ENCODE measurements at places on chromosomes 6 and 20.

GRCh38 chr20:1422753-1423152 lies 29.9 kb upstream of the FKBP1A start:
- DNase-seq = no peak

GRCh38 chr20:33305589-33306057 lies 22.6 kb downstream of the BPIFB1 start:
- DNase-seq = no peak

GRCh38 chr6:87588756-87589407 lies 905 bp downstream of the RARS2 start:
- DNase-seq = no peak

DNA sequence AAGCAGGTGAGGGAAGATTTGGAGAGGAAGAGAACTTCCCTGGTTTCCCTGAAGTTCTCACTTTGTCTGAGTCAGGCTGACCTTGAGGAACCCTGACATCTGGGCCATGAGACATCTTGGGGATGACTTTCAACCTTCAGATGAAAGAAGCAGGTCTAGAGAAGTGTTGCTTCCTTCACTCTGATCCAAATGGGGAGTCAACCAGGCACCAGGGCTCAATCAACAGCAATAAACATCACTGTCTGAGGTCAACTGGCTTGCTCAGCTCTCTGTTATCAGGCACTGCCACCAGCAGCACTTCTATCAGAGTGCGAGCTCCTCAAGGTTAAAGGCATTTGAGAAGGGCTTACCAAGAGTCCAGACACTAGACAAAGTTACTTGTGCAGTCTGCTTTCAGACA lies 6.3 kb downstream of the ACOT8 start:
- no peak for DNase-seq

DNA sequence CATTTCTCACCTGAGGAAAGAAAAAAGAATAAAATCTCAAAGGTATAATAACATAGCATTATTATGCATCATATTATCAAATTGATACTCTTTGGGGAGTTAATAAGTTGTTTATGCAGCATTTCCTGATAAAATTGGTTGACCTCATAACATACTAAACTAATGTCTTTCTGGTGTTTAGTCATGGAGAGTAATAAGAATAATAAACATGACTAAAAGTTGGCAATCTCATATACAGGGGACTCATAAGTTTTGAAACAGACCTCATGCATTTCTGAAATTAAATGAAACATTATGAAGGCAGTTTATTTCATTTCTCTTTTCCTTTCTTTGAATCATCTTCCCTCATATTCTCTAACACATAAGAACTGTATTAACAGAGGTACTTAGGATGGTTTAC lies 60.5 kb upstream of the PRDM1 start:
- no peak for DNase-seq

DNA sequence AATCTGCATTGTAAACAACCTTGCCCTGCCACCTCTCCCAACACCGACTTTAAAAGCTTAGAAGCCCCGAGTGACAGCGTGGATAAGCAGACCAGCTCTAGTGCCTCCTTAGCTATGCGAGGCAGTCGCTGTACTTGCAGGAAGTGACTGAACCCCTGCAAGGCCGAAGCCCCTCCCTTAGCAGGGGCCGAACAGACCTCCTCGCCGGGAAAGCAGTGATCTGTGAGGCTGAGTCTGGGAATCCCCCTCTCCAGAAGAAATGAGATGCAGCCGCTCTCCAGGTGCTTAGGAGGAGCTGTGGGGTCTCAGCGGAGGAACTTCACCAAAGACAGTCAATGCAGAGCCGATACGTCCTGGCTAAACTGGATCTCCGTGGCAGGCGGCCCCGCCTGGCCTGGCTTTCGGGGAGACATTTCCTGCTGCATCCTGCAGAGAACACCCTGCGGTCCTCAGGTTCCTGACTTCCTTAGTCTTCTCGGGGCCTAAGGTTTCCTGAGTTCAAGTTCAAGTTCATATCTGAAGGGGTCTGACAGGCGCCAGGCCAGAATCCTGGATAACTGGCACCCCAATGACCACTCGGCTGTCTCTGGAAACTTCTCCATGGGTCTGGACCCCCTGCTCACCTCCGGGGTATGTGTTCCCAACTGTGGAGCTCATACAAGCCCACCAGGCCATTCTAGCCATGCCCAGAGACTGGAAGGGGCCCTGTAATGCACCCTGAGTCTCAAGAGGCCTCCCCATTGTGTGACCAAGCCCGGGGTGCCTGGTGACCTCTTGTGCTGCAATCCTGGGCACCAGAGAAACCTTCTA lies 20.4 kb upstream of the FRMD1 start:
- no peak for DNase-seq

DNA sequence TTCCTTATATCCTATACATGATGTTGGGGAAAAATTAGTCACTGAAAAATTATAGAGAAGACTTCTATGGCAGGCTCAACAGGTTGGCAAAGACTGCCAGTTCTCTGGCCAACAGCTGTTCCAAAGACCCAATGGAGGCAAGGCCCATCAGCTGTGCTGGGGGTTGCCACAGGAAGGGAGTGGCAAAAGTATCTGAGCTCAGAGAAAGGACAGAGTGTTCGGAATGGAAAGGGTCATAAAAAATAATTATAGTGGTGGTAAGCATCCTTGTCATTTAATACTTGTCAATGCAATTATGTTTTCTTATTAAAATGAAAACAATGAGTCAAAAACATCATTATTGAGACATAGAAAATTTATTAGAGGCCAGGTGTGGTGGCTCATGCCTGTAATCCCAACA lies 36.1 kb downstream of the FASTKD5 start:
- DNase-seq = no peak

DNA sequence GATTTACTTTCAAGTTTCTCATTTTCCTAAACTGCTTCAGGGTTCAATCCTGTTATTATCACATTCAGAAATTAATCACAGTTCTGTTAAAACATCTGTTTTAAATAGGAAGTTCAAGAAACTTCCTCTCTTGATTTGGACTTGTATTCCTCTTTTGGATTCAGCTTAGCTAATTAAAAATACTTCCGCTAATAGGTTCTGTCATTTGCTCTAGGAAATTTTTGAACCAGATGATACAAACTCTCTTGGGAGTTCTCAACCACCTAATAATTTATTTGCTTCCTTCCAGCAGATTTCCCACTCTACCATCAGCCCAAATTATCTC lies 15.9 kb upstream of the TMEM30A start:
- no peak for DNase-seq

- DNase-seq = no peak
Observed at GRCh38 chr20:63215101-63216040, 560 bp downstream of the YTHDF1 start.

- DNase-seq = no peak
Observed at GRCh38 chr6:108407904-108408827, 113.3 kb downstream of the AFG1L start.

DNA sequence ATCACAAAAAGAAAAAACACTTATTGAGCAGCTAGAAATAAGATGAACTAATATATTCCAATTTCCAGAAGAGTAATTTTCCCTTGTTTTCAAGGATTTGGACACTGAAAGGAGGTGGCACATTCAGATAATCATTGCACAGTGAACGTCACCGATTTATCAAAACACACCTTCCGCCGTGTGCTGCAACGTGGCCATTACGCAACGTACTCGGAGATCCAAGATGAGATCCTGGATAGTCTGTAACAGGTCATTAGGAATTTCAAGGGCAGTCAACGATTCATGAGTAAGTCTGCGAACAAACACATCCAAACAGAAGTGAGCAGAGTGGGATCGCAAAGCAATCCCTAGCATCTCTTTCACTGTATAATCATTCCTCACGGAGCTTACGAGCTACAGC lies 93.0 kb downstream of the HUS1B start:
- no peak for DNase-seq

- DNase-seq = no peak
Observed at GRCh38 chr20:60693496-60694133, 558.4 kb upstream of the CDH4 start.

GRCh38 chr20:15596220-15596890 lies 976.9 kb downstream of the KIF16B start:
- DNase-seq = no peak

DNA sequence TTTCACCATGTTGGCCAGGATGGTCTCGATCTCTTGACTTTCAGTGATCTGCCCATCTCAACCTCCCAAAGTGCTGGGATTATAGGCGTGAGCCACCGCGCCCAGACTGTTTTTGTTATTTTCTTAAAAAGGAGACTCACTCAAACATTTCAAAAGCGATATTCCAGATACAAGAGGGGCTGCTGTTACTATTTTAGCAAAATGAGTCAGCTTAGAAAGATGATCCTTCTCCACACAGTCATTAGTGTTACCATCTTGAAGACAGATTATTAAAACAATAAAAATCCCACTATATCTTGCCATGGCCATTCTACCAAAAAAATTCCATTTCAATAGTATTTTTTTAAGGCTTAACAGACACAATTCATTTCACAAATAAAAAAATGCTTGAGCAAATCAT lies 102.8 kb downstream of the PREP start:
- DNase-seq = no peak

DNA sequence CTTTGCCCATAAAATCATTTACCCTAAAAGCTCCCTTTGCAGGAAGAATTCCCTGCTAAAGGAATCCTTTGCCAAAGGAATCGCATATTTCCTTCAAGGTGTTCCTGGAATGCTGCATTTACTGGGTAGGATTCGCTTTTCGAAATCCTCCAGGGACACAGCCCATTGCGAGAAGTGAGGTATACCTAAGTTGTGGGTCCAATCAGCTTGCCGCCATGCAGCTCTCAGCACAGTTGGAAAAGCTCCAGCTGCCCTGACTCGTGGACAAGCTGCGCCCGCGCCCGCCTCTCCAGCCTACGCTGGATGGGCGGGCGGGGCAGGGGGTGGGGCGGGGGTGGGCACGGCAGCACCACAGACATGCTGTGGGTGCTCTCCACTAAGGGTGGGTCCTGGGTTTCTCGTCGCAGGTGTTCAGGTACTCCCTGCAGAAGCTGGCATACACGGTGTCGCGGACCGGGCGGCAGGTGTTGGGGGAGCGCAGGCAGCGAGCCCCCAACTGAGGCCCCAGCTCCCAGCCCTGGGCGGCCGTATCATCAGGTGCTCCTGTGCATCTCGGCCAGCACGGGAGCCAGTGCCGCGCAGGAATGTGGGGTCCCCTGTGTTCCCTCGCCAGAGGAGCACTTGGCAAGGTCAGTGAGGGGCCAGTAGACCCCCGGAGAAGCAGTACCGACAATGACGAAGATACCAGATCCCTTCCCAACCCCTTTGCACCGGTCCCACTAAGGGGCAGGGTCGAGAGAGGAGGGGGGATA lies 1.4 kb downstream of the NNAT start:
- DNase-seq = peak; percentile 57

DNA sequence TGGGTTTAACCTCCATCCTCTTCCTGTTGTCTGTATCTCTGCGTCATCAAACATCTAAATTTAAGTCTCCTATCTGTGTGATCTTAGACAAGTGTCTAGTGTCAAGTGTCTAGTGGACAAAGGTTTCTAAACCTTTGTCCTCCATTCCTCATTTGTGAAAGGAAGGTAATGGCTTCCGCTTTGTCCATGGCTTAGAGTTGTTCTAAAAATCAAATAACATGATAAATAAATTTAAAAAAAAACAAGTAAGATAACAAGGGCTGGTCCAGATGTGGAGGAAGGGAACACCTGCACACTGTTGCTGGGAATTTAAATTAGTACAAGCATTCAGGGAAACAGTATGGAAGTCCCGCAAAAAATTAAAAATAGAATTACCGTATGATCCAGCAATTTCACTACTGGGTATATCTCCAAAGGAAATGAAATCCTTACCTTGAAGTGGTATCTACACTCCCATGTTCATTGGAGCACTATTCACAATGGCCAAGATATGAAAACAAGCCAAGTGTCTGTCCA lies 17.6 kb upstream of the SERPINB1 start:
- DNase-seq = no peak

DNA sequence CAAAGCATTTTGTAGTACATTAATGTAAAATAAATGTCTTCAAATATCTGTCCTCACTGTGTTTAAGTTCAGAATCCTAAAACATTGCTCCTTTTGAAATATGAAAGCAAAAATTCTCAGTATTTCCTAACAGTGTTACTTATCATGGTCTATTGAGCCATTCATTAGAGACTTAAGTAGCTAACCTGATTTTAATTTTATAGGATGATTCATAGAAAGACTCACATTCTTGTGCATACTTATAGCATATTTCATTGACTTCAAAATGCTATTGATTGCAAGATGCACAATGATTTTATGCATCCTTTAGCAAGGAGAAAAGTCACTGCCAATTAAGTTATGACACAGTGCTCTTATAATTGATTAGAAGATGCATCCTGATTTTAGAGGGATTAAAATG lies 85.7 kb downstream of the HIVEP1 start:
- DNase-seq = no peak

DNA sequence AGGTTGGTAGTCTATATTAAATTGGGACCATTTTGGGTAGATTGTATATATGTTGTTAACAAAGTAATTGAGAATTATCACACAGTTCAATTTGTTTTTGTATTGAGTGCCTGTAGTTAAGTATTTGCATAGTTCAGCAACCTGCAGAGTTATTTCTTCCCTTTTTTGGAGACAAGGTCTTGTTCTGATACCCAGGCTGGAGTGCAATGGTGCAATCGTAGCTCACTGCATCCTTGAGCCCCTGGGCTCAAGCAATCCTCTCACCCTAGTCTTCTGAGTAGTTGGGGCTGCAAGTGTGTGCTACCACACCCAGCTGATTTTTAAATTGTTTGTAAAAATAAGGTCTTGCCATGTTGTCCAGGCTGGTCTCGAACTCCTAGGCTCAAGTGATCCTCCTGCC lies 250.5 kb downstream of the UTRN start:
- no peak for DNase-seq

- DNase-seq = no peak
Observed at GRCh38 chr6:151402228-151402627, 10.9 kb upstream of the ZBTB2 start.

- no peak for DNase-seq
Observed at GRCh38 chr6:157029980-157030690, 253.0 kb downstream of the ARID1B start.

- no peak for DNase-seq
Observed at GRCh38 chr20:10739134-10739533, 65.3 kb upstream of the JAG1 start.

GRCh38 chr6:10526156-10526555 lies 5.0 kb downstream of the GCNT2 start:
- no peak for DNase-seq

DNA sequence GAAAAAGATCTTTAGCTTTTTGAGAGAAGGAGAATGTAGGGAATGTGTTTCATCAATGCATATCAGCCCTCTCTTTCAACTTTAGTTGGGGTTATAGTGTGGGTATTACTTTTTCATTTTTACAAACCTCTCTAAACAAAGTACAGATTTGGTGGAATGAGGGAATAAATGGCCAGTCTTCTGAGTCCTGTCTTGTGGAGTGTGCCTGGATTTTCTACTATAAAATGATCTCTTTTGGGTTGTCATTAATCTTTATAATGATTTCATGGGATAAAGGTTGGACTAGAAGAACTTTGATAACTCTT lies 209.3 kb downstream of the RNF144B start:
- DNase-seq = no peak

All from head of caudate nucleus (tissue), 42 donors.